ENCODE measurements at places on chromosomes 5 and 9.

DNA sequence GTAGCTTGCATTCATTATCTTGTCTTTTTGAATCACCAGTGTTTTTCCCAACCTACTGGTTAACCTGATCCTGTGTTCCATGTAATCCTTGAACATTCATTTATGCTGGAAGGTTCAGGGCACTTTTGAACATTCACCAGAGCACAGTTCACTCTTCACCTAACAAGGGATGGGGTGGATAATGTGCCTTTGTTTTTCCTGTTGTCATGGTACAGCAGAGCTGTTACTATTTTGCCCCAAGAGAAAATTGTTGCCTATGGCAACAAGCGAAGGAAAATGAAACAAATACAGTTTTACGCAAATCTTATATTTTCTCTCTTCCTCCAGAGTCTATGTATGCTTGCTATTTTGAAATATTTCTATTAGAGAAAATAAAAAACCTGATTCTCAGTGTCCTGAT, 60.3 kb upstream of the RIOK2 start:
- no peak for DNase-seq

GRCh38 chr9:134782921-134783698, 97.5 kb upstream of the FCN2 start:
- DNase-seq = no peak

DNA sequence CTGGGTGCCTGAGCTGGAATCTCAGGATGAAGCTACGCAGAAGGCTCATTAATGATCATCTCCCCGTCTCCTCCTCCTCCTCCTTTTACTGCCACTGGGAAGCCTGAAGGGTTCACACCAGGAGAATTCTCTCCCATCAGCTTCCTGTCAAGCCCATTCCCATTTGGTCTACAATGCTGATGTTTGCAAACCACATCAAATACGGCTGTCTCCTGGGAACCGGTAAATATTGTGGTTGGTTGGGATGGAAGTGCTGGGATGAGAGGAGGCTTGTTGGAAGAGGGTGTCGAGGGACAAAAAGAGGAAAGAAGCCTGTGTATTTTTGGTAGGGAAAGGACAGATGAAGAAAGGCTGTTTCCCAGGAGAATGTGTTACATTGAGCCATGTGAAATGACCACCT, 13.2 kb upstream of the S1PR3 start:
- no peak for DNase-seq

- no peak for DNase-seq
Measured at GRCh38 chr5:96143450-96143849, 181.8 kb upstream of the ELL2 start.

DNA sequence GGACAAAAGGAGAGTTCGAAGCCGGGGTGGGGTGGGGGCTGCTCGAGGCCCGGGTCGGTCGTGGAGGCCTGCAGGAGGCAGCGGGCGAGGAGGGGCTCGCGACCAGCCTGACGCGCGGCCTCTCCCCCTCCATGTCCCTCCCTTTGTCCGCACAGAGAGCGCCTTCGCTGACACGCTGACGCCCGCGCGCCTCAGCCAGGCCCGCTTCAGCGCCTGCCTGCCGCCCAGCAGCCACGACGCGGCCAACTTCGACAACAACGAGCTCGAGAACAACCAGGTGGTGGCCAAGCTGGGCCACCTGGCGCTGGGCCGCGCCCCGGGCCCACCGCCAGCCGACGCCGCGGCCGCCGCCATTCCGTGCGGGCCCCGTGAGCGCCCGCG, 42.2 kb downstream of the NEURL1B start:
- DNase-seq = peak; percentile 54

- DNase-seq = no peak
Measured at GRCh38 chr9:88697764-88698432, 162.9 kb downstream of the NXNL2 start.

GRCh38 chr5:129359450-129359849, 100.6 kb upstream of the ADAMTS19 start:
- DNase-seq = no peak

- no peak for DNase-seq
Measured at GRCh38 chr9:37776328-37776727, 8.5 kb downstream of the EXOSC3 start.

All from WTC11 (cell line).